Muscle of leg (tissue), 16 donors: ENCODE measurements at places on chromosomes 1 and 21.

DNA sequence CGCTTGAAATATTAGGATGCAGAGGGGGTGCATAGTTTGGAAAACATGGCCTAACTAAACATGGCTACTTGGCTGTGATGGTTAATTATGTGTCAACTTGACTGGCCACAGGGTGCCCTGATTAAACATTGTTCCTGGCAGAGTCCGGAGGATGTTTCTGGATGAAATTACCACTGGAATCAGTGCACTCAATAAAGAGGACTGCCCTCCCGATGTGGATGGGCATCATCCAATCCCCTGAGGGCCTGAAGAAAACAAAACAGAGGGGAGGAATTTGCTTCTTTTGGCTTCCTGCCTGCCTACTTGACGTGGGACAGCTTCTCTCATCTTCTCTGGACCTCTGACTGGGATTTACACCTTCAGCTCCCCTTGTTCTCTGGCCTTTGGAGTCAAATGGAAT is 79.1 kb upstream of the KCNE2 start:
- no peak for DNase-seq

GRCh38 chr1:24694380-24694843 is 50.8 kb upstream of the CLIC4 start:
- peak; percentile 69 for DNase-seq

DNA sequence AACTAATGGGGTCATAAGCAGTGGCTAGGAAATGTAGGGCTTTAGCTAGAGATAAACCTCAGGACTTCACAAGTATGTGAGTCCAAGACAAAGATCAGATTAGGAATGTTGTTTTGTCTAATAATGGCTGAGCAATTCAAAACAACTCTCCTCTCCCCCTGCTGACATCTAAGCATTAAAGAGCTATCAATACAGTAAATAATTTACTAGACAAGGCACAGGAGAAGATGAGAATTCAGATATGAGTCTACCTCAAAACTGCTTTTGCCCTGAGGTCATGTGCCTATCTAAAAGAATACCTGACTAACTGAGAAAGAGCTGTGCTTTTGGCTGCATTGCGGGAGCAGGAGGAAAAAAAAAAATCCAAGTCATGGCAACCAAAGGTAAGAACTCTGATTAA is 86.8 kb downstream of the SPATA17 start:
- DNase-seq: no peak

DNA sequence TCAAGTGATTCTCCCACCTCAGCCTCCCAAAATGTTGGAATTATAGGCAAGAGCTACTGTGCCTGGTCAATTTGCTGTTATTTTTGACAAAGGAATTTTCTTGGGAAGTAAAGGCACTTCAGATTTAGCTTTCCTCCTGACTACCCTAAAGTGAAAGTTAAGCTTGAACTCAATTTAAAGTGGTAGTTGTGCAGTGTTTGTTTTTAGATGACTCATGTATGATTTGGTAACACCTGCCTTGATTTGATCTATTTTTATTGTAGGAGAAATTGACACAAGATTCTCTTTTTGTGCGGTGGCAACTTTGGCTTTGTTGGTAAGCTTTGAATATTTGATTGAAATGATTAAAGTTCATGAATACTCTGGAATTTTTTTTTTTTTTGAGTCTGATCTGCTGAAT is 5.0 kb downstream of the RABGGTB start:
- no peak for DNase-seq
